ENCODE measurements at places on chromosomes 7 and 10.

DNA sequence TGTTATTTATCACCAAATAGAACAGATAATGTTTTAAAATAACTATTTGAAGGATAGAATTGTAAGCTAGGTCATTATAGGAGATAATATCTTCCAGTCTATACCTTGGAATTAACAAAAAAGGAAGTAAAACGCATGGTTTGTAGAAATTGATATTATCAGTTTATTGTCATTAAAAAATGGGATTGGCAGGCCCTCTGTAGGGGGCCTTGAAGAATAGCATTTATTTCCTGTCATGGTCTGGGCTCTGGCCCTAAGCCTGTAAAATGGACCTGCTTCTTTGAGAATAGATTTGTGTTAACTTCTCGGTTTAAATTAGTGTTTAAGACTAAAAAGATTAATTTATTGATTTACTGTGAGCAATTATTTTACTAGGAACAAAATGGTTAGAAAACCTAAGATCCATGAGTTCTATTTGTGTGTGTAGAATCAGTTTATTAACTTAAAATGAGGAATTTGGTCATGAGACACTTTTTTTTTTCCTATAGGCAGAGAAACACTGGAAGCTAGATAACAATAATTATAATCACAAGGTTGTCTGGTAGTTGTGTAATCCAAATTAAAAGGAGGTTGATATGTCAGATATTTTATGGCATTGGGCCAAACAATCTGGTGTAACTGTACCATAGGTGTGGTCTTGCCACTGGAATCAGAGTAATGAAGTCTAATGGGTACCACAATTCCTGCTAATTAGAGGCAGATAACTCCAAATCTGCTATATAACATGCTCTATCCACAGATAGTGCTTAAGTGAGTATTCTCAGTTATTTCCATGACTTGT lies 197.4 kb upstream of the FOXP2 start:
- H3K4me3 ChIP-seq: no peak overlapping the region
- H3K27me3 ChIP-seq: no peaks in the 10 kb centered on the region
- H3K27ac ChIP-seq: no peak overlapping the region
- H3K4me1 ChIP-seq: no peaks in the 10 kb centered on the region
- DNase-seq: no peak

DNA sequence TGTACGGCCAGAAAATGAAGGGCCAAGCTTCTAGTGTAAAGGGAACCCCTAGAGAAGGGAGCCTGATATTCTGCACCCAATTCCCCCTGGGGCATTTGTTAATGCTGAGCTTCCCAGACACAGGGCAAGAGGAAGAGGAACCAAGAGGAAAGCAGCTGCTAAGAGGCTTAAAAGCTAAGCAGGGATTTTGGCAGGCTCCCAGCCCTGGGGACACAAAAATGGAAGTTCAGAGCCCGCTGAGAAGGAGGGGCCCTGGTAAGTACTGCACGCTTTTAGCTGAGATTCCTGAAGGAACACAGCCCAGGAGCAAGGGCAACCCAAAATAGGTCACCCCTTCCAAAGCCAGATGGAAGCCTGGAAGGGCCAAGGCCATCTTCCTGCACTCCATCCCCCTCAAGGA lies 387.3 kb upstream of the MGMT start:
- H3K27ac ChIP-seq: no peak overlapping the region
- H3K27me3 ChIP-seq: no peaks in the 10 kb centered on the region
- no peak for DNase-seq
- no peak overlapping the region for H3K4me3 ChIP-seq

DNA sequence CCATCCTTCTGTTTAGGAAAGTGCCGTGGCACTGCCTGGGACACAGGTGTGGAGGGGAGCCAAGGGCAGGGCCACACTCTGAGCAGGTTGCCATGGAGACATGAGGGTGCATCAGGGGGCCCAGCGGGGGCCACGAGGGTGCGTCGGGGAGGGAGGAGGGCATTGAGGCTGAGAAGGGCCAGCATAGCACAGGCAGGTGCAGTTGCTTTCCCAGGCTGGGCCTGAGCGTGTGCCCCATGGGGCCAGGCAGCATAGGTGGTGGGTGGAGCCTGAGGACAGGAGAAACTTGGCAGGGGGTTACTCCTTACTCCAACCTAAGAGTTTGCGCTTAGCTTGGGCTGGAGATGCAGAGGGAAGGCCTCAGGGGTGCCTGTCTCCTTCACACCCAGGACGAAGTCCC lies 15.2 kb downstream of the YKT6 start:
- no peak for DNase-seq
- no peak overlapping the region for H3K4me3 ChIP-seq
- peaks cover 4% of the 10 kb centered on the region for H3K36me3 ChIP-seq
- no peaks in the 10 kb centered on the region for H3K4me1 ChIP-seq
- peaks cover 3% of the 10 kb centered on the region for H3K27me3 ChIP-seq
- H3K27ac ChIP-seq: no peak overlapping the region

- H3K27ac ChIP-seq: no peak overlapping the region
- H3K4me3 ChIP-seq: no peak overlapping the region
- no peaks in the 10 kb centered on the region for H3K36me3 ChIP-seq
Measured at GRCh38 chr7:115273139-115273772, 351.4 kb downstream of the MDFIC start.

DNA sequence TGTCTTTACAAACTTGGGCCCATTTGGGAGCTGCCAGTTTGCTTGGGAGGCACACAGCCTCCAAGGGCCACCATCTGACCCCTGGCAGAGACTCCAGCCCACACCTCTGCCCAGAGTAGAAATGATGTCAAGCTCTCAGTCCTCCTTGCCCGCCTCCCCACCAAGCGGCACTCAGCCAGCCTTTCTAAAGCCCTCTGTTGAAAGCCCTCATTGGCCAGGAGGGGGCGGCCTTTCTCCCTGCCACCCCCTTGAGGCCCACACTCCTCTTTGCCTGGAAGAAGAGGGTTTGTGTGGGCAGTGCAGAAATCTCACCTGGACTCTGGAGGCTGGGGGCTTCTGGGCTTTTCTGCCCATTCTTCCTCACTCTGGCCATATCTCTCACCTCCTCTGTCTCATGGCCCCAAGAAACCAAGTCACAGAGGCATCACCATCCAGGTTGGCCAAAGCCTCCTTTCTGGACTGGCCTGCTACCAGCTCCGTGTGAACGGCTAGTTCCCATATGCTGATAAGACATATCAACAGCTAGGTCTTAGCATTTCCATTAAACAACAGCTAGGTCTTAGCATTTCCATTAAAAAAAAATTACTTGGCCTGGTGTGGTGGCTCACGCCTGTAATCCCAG lies 36.1 kb downstream of the UBTD1 start:
- no peak overlapping the region for H3K27ac ChIP-seq
- no peak for DNase-seq
- H3K4me1 ChIP-seq: no peaks in the 10 kb centered on the region

DNA sequence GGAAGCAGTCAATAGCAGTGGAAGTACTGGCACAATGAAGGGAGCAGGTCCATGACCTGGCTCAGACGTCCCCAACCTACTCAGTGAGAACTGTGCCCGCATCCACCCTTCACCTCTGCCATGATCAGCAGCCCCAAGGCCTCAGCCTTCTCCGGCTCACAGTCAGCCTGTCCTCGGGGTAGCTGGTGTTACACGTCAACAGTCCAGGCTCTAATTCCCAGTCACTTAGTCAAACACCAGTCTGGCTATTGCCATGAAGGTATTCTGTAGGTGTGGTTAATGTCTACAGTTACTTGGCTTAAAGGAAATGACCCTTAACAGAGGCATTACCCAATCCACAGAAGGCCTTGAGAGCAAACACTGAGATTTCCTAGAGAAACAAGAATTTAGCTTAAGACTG lies 49.1 kb downstream of the GRB10 start:
- H3K27ac ChIP-seq: no peak overlapping the region
- no peak for DNase-seq
- no peaks in the 10 kb centered on the region for H3K27me3 ChIP-seq
- no peaks in the 10 kb centered on the region for H3K36me3 ChIP-seq
- no peaks in the 10 kb centered on the region for H3K4me1 ChIP-seq
